Natural killer cell treated with Interleukin-12 subunit alpha and Interleukin-12 subunit beta and Interleukin-15 and Interleukin-18, amount 100 ng/mL, for 72 hours (primary cell): ENCODE measurements at places on chromosomes 1 and 21. TPM values are rescaled to one million over a fixed set of nuclear protein-coding genes. Genes with fewer than 3 reads are reported as not detected.

OR2L3 gene
- not detected for total RNA-seq

CACNA1E gene
- not detected for total RNA-seq

PADI1 gene
- total RNA-seq: not detected

GRCh38 chr1:53698384-53698980, 40.5 kb downstream of the GLIS1 start:
- no peak overlapping the region for H3K4me3 ChIP-seq
- no peaks in the 10 kb centered on the region for H3K4me1 ChIP-seq
- H3K27ac ChIP-seq: no peak overlapping the region
- H3K27me3 ChIP-seq: peaks cover 5% of the 10 kb centered on the region

- no peak overlapping the region for H3K27ac ChIP-seq
- DNase-seq: no peak
- no peaks in the 10 kb centered on the region for H3K36me3 ChIP-seq
- H3K4me3 ChIP-seq: no peak overlapping the region
These were observed 139.1 kb upstream of the USH2A start for GRCh38 chr1:216562383-216562782.

DNA sequence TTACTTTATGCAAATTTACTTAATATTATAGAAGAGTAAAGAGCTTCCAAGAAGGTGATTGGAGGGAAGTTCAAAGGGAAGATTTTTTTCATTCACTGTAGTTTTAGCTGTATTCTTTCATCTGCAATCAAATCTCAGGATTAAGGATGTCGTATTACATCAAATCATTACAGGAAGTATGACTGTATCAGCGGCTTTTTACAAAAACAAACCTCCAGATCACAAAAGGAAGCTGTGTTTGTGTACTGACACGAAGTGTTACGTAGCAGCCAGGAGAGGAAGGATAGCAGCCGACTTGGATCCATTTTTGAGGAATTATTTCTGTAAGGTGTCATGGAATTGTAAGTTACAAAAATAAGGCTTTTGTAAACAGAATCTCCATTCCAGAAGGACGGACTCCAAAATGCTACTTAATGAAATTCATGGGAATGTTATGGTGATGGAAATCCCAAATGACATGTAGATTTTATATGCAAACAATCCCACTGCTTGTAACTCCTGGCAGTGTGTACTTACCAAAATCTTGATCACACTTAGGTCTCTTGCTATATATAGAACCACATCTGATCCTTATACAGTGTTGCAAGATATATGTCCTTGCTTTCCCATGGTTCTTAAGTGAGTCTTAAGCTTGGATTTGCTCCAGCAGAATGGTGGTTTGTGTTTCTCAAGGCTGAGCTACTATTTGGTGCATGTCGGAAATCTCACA, 49.8 kb downstream of the KCNJ15 start:
- no peaks in the 10 kb centered on the region for H3K36me3 ChIP-seq

GRCh38 chr1:71582673-71583072, 501.8 kb upstream of the ZRANB2 start:
- H3K36me3 ChIP-seq: no peaks in the 10 kb centered on the region
- no peaks in the 10 kb centered on the region for H3K27me3 ChIP-seq
- no peak for DNase-seq
- H3K4me3 ChIP-seq: no peak overlapping the region
- H3K4me1 ChIP-seq: no peaks in the 10 kb centered on the region

DNA sequence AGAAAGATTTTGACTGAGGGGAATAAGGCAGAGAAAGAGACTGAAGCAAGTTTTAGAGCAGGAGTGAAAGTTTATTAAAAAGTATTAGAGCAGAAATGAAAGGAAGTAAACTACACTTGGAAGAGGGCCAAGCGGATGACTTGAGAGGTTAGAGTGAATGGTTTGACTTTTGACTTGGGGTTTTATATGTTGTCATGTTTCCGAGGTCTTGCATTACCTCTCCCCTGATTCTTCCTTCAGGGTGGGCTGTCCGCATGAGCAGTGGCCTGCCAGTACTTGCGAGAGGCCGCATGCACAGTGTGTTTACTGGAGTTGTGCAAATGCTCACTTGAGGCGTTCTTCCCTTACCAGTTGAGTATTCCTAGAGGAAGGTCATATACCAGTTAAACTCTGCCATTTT, 13.0 kb upstream of the DENND2D start:
- no peaks in the 10 kb centered on the region for H3K36me3 ChIP-seq
- peak overlapping the region; percentile 85 for H3K27ac ChIP-seq

- no peaks in the 10 kb centered on the region for H3K4me1 ChIP-seq
- H3K36me3 ChIP-seq: no peaks in the 10 kb centered on the region
- no peaks in the 10 kb centered on the region for H3K27me3 ChIP-seq
- H3K4me3 ChIP-seq: no peak overlapping the region
These were observed 69.9 kb downstream of the TMEM53 start for GRCh38 chr1:44604157-44604955.

DNA sequence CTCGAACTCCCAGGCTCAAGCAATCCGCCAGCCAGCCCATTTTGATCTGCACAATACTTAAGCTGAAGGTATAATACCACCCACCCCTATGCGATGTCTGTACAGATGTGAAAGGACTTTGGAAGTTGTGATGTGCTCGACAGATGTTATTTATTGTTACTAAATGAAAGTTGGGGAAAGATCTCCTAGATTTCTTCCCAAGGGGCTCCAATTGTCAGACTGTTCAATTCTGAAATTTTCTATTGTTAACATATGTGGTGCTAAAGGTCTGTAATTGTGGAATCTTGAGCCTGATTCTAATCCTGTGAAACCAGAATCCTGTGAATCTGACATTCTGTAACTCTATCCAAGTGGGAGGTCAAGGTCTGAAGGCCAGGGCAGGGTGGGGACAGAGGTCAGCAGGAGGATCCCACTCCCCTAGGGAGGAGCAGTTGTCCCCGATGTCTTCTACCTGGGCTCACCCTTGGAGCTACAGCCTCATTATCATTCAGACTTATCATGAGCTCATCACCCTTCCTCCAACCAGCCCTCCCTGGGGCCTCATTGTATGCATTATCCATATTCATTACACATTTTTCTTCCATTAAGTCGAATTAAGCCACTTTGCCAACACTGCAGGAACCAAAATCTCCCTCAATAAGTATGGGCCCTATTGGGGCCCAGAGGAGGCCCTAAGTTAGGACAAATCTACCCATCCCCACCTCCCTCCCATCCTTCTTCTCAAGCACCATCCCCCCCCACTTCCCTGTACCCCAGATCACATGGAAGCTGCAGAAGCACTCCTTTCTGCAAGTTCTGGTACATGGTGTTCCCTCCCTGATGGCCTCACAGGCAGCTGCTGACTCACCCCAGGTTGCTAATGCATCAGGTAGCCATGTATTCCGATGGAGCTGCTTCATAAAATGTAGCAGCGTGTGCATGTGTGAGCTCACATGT, 32.3 kb downstream of the SHISAL2A start:
- no peaks in the 10 kb centered on the region for H3K4me1 ChIP-seq
- no peaks in the 10 kb centered on the region for H3K36me3 ChIP-seq
- no peaks in the 10 kb centered on the region for H3K27me3 ChIP-seq

- H3K4me3 ChIP-seq: no peak overlapping the region
- no peak for DNase-seq
- peaks cover 6% of the 10 kb centered on the region for H3K27me3 ChIP-seq
- no peaks in the 10 kb centered on the region for H3K36me3 ChIP-seq
- no peak overlapping the region for H3K27ac ChIP-seq
- no peaks in the 10 kb centered on the region for H3K4me1 ChIP-seq
These were observed 319.4 kb upstream of the NFIA start for GRCh38 chr1:60762911-60763310.

AK5 gene
- total RNA-seq: not detected

SLAMF6 gene
- total RNA-seq: 10.9 TPM

- H3K4me3 ChIP-seq: no peak overlapping the region
- no peaks in the 10 kb centered on the region for H3K4me1 ChIP-seq
- H3K36me3 ChIP-seq: no peaks in the 10 kb centered on the region
- H3K27me3 ChIP-seq: peaks cover 16% of the 10 kb centered on the region
- DNase-seq: no peak
- H3K27ac ChIP-seq: no peak overlapping the region
These were observed 31.8 kb downstream of the PROK1 start for GRCh38 chr1:110482662-110483307.

CELSR2 gene
- 1.5 TPM for total RNA-seq

TTC24 gene
- 2.2 TPM for total RNA-seq
